ENCODE measurements at places on chromosomes 3 and 15. TPM values are rescaled to one million over a fixed set of nuclear protein-coding genes. Genes with fewer than 3 reads are reported as not detected.
A peak's percentile ranks its signal among the peaks of the same experiment; 100 is the strongest.

The SOX14 gene
- polyA plus RNA-seq, result not detected

DNA sequence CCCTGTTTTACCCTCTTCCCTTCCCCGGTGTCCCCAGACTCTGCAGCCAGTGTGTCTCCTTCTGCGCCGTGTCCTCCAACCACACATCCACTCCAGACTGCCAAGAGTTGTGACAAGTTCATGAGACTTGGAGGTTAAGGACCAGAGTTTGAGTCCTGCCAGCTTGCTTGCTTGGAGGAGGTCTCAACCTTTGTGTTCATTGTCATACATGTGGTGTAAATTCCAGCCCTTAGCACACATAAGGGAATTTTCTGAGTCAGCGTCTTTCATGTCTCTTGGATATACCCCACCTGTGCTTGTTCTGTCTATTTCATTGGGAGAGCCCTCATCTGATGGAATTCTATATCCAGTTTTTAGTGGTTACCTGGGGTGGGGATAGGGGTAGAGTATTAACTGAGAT is 13.3 kb downstream of the CORO2B start:
- DNase-seq, result no peak

- DNase-seq, result no peak
Observed at GRCh38 chr3:138359148-138359918, 11.0 kb downstream of the MRAS start.

- no peak for DNase-seq
Observed at GRCh38 chr3:46884929-46885328, 7.4 kb downstream of the PTH1R start.

- DNase-seq, result no peak
Observed at GRCh38 chr3:172859041-172859440, 108.5 kb downstream of the ECT2 start.

GRCh38 chr3:24365168-24365567 is 129.5 kb downstream of the THRB start:
- DNase-seq, result peak; percentile 78

The CA12 gene
- polyA plus RNA-seq, result 1.0 TPM

- no peak for DNase-seq
Observed at GRCh38 chr3:190614226-190615059, 100.6 kb downstream of the IL1RAP start.

The MCTP2 gene
- 18.7 TPM for polyA plus RNA-seq

GRCh38 chr3:128263118-128263517 is 109.8 kb downstream of the EEFSEC start:
- DNase-seq, result no peak

The PIGB gene
- 12.6 TPM for polyA plus RNA-seq

DNA sequence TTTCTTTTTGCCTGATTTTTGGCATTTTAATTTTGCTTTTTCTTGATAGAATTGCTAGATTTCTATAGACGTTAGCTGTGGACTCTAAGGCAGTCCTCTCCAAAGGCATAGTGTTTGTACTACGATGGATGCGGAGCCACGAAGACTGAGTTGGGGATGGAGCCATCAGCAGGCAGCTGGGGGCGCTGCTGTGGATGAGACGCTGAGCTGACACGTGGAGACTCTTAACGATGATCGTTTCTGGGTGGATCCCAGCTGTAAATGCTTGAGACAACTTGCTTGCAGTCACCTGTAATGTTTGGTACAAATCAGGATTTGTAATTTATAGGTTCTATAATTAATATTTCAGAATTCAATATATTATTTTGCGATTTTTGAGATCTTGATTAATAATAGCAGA is 13.3 kb upstream of the PPP1R2 start:
- peak; percentile 45 for DNase-seq

The GOLGA6L9 gene
- 10.7 TPM for polyA plus RNA-seq

DNA sequence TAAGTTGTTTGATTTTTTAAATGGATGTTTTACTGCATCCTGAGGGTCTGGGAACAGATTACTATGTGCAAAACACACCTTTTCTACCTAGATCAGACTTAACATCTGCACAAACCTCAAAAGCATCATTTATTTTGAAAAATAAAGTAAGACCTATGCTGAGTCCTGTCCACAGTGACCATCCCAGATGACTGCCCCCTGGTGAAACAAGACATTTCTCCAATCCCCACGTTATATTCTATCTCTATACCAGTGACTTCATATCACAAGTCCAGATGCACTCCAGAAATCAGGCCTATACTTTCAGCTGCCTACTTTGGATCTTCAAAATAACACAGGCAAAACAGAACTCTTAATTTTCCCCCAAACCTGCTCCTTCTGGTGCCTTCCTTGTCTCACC is 143.2 kb downstream of the P2RY1 start:
- DNase-seq, result no peak

DNA sequence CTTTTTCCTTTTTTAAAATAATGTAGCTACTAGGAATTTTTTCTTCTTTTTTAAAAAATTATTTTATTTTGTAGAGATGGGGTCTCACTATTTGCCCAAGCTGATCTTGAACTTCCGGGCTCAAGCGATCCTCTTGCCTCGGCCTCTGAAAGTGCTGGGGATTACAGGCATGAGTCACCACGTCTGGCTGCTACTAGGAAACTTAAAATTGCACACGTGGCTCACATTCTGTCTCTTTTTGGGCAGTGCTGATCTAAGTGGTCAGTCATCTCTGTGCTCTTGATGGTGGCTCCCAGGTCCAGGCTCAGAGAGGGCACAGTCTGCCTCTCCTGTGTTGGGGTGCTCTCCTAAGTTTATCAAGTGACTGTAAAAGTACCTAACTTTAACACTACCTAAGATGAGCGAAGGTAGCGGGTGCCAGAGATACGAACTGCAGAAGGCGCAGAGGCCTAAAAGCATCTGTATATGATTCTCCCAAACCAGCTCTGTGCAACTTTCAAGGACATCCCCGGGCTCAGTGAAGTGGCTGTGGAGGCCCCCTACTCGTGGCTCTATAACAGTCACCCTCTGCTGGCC is 52.9 kb upstream of the SEC13 start:
- no peak for DNase-seq

GRCh38 chr3:37982331-37982730 is 8.3 kb upstream of the VILL start:
- no peak for DNase-seq

DNA sequence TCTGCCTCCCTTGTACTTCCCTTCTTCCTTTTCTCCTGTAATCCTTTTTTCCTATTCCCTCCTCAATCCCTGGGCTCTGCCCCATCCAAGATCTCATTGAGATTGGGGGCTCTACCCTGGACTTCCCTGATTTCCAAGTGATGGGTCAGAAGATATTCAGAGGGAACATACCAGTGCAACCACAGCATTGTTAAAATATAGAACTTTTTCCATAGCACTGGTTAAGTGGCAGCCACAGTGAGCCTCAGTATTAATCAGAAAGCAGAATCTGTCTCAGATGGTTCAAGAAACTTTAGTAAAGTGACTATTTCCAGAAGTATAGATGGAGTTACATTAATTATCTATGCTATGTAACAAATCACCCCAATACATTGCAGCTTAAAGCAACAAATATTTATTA is 18.7 kb upstream of the SCN10A start:
- no peak for DNase-seq

The GNAT1 gene
- polyA plus RNA-seq, result not detected

DNA sequence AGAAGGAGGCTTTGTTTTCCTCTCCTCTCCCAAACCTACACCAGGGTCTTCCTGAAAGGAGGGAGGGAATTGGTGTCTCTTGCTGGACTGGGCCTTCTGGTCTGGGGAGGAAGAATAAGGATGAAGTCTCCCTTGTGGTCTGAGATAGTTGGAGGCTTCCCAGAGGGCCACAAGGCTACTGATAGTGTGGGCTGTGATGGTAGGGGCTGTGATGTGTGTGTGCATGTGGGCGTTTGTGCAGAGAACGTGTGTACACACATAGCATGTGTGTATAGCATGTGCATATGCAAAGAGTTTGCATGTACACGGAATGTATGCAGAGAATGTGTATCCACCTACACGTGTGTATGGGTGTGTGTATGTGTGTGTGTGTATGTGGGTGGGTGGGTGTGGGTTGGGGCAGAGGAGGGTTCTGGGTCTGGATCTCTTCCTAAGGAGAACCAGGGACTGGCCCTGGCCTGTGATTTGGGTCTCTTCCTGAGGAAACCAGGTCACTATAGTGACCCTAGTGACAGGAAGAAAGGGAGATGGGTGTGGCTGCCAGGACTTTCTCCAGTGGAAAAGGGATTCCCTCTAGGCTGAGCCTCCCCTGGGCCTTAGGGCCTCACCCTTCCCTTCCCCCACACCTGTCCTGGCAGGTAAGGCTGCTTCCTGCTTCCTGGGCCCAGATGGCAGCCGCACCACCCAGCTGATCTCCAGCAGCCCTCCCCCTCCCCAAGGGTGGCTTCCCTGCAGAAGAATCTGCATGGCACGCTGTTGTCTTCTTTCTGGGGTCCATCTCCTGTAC is 1.7 kb downstream of the FLNB start:
- DNase-seq, result peak; percentile 89

DNA sequence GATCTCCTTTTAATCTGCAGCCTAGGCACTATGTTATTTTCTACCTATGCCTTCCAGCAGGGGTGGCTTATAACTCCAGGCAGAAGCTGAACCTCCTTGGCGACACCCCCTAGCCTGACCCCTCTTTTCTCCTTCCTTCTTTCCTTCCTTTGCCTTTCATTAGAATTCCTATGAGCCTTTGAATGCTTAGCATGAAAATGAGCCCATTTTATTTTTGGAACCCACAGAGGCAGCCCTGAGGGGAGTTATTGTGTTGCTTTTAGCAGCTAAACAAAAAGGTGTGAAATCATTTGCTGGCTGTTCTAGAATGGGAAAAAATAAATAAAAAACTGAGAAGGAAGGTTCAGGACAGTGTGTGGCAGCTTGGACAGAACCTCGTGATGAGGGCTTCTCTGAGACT is 164.6 kb upstream of the ICE2 start:
- DNase-seq, result no peak

- peak; percentile 78 for DNase-seq
Observed at GRCh38 chr3:124699686-124700396, 30.4 kb upstream of the UMPS start.

The PDZRN3 gene
- 40.7 TPM for polyA plus RNA-seq

GRCh38 chr3:43194490-43195114 is 88.7 kb upstream of the POMGNT2 start:
- peak; percentile 79 for DNase-seq

- no peak for DNase-seq
Observed at GRCh38 chr15:99321468-99321867, 70.2 kb downstream of the LRRC28 start.

The CADM2 gene
- 2.4 TPM for polyA plus RNA-seq

GRCh38 chr3:113118336-113118735 is 93.0 kb upstream of the BOC start:
- DNase-seq, result no peak

DNA sequence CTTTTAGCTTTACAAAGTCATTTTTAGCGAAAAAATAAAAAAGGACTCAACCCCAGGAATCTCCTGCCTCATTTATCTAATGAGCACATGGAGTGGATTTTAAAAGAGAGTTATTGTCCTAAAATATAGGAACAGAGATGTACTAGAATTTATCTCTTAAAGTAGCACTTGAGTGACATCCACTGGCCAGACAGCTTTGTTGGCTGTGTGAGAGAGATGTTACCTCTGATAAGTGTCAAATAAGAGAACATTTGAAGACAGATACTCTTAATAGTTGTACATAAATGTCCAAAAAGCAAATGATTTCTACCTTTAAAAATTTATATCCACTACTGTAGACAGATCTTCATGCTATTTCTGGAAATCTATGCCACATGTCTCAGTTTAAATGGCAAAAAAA is 12.3 kb upstream of the MFSD1 start:
- DNase-seq, result no peak

- DNase-seq, result no peak
Observed at GRCh38 chr3:190865828-190866227, 3.3 kb upstream of the GMNC start.

The NME9 gene
- 1.4 TPM for polyA plus RNA-seq

The TTLL3 gene
- polyA plus RNA-seq, result 97.4 TPM

The SKOR1 gene
- 0.28 TPM for polyA plus RNA-seq

The DPH3 gene
- polyA plus RNA-seq, result 30.0 TPM

- DNase-seq, result no peak
Observed at GRCh38 chr3:170500995-170501394, 82.3 kb downstream of the CLDN11 start.

GRCh38 chr15:89664441-89665350 is 9.4 kb upstream of the KIF7 start:
- no peak for DNase-seq

DNA sequence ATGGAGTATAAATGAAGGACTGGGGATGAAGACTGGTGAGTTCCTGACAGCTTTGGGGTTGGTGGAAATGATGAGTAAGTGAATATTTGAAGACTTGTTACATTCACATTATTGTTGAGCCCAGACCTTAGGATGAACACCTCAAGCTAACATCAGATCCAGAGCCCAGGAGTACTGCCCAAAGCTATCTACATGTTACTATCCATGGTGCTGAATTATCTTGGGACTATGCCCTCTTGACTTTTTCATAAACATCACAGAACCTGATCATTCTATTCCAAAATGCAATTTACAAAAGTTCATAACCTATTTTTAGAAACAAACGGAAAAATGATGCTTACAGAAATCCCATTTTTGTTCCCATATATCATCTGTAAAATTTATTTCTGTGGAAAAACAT is 613.3 kb downstream of the TUSC7 start:
- peak; percentile 41 for DNase-seq

DNA sequence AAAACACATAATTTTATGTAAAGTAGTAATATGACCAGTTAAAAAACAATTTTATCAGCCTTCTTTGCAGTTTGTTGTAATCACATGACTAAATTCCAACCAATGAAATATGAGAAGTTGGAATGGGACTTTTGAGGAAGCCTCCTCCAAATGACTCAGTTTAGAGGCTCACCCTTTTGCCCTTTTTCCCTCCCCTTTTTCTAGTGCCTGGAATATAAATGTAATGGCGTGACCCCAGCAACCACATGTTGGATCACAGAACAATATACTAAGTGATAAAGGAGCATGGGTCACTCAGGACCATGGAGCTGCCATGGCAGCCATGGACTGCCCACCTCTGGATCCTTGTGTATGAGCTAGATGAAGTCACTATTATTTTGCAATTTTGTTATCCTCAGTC is 48.8 kb upstream of the HEG1 start:
- DNase-seq, result no peak

DNA sequence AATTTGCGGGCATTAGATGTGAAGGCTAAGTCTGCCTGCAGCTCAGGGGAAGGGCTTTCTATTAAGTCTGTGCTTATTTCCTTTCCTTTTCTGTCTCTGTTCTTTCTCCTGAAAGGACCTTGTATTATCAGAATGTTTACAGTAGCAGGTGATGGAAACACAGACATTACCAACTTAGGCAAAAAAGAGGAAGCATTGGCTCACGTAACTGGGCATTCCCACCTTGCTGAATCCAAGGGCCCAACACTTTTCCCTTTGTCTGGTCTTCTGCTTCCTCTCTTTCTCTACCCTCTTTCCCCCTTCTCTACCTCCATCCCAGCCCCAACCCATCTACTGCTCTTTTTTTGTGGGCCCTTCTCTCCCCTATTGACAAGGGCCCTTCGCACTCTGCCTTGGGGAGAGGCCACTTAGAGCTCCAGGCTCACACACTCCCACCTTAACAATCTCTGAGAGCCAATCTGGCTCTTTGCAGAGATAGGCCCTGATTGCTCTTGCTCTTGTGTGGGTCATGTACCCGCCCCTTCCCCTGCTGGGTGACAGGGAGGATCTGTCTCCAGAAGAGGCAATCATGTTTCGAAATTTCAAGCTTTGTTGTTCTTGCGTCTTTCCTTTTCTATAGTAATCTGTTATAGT is 35.0 kb downstream of the ACAA1 start:
- DNase-seq, result peak; percentile 41

All from large intestine (tissue), 12 donors.